Thoracic aorta (tissue), 2 donors: ENCODE measurements at places on chromosomes 6 and 20. TPM values are rescaled to one million over a fixed set of nuclear protein-coding genes. Genes with fewer than 3 reads are reported as not detected.

DNA sequence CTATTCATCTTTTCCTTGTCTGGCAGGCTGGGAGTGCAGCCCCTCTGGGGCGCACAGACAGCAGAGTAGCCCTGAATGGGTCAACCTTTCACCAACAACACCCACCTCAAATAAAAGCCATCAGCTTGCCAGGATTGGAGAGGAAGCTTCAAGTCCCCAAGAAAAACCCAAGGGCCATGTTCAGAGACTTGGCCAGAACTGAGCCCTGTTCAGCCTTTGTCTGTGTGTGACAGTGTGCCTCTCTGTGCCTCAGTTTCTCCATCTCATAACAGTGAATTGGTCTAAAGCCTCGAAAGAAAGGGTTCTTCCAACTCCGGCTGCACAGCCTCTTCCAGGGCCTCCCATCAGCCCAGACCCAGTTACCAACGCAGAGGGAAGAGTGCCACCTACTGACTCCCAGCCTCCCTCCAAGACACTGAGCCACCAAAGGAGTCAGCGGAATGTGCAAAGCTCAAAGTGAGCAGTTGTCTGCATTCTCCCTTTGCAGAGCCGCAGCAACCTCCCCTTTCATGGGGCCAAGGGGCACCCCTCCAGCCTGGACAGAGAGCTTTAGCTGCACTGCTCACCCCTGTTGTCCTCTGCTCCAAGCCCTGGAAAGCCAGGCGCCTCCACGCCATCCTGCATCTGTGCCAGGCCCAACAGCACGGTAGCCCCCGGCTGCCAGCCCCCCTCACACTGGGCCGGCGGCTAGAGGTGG is 82.7 kb upstream of the TOP1 start:
- DNase-seq: no peak

GRCh38 chr6:166591961-166592520 is 5.6 kb upstream of the RAMACL start:
- DNase-seq: no peak

- DNase-seq: no peak
Measured at GRCh38 chr6:145258122-145258521, 477.2 kb downstream of the EPM2A start.

GRCh38 chr20:42968746-42969145 is 221.0 kb downstream of the PTPRT start:
- no peak for DNase-seq

DNA sequence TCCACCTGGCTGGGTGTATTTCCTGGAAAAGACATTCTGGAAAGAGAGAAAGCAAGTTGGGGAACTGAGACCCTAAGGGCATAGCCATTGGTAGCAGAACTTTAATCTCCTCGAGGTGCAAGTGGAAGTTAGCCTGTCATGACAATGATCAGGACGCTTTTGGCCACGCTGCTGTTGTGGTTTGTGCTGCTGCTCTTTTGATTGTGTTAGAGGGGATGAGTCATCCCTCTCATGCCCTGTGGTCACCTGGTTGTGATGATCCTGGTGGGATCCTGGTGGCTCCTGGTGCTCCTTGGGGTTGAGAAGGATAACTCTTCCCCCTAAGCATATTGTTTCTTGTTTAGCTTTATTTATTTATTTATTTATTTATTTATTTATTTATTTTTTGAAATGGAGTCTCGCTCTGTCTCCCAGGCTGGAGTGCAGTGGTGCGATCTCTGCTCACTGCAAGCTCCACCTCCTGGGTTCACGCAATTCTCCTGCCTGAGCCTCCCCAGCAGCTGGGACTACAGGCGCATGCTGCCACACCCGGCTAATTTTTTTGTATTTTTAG is 350.3 kb downstream of the KIF16B start:
- no peak for DNase-seq

The PRSS35 gene
- total RNA-seq: 3.1 TPM

The KCNK17 gene
- 20.9 TPM for total RNA-seq
